ENCODE measurements at places on chromosomes 1 and 21. TPM values are rescaled to one million over a fixed set of nuclear protein-coding genes. Genes with fewer than 3 reads are reported as not detected.

The KCNJ9 gene
- total RNA-seq = not detected

The PLA2G5 gene
- total RNA-seq = not detected

The CD5L gene
- total RNA-seq = 0.17 TPM

The RGS16 gene
- total RNA-seq = 2.2 TPM

The PLXNA2 gene
- total RNA-seq = 67.3 TPM

The NUP210L gene
- not detected for total RNA-seq

The LCE1A gene
- total RNA-seq = not detected

The FCMR gene
- 0.58 TPM for total RNA-seq

The DIRAS3 gene
- total RNA-seq = 11.0 TPM

The DIO1 gene
- total RNA-seq = not detected

The NDUFV3 gene
- 17.7 TPM for total RNA-seq

The CD164L2 gene
- 0.60 TPM for total RNA-seq

The GUCA2A gene
- 0.55 TPM for total RNA-seq

The ATP6V1G3 gene
- total RNA-seq = not detected

The LRRC39 gene
- 0.43 TPM for total RNA-seq

The CNR2 gene
- total RNA-seq = not detected

All from pancreas (tissue), 10 donors.